ENCODE measurements at places on chromosomes 6 and 20. TPM values are rescaled to one million over a fixed set of nuclear protein-coding genes. Genes with fewer than 3 reads are reported as not detected.

Gene SLPI
- 57.3 TPM for total RNA-seq

Gene NMBR
- total RNA-seq, result not detected

- no peaks in the 10 kb centered on the region for H3K27me3 ChIP-seq
- no peaks in the 10 kb centered on the region for H3K36me3 ChIP-seq
- no peak for DNase-seq
- no peak overlapping the region for H3K4me3 ChIP-seq
Observed at GRCh38 chr6:29647927-29648642, 8.8 kb upstream of the MOG start.

- DNase-seq, result no peak
- no peaks in the 10 kb centered on the region for H3K27me3 ChIP-seq
- no peak overlapping the region for H3K4me3 ChIP-seq
- H3K36me3 ChIP-seq, result no peaks in the 10 kb centered on the region
- no peaks in the 10 kb centered on the region for H3K4me1 ChIP-seq
Observed at GRCh38 chr6:13009461-13009860, 292.9 kb downstream of the PHACTR1 start.

- H3K36me3 ChIP-seq, result no peaks in the 10 kb centered on the region
- DNase-seq, result no peak
- H3K27ac ChIP-seq, result no peak overlapping the region
- H3K27me3 ChIP-seq, result no peaks in the 10 kb centered on the region
- no peak overlapping the region for H3K4me3 ChIP-seq
Observed at GRCh38 chr20:60820918-60821317, 431.1 kb upstream of the CDH4 start.

DNA sequence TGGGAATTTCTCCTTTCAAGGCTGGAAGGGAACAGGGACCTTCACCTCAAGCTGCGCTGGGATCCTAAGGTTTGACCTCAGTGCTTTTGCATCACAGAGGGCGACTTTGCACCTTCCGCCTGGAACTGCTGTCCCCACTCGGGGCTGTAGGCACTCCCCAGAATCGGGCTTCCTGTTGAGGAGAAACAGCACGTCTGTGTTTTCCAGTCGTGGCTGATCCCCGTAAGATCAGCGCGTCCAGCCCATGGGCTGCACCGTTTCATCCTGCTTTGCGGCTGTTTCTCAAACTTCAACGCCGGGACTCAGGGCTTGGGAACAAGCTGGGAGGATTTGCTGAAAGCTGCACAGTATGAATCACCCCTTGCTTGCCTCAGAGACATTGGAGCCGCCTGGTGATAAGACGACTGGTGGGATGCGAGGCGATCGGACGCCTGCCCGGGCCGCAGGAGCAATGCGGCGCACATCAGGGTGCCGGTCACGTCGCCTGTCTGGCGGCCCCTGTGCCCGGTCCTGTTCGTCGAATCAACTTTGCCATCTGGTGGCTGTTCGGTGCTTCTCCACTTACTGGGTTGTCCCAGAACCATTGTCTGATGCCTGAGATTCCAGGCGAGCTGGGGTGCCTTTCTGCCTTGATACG lies 53.6 kb upstream of the FRMD1 start:
- DNase-seq, result peak; percentile 66
- no peaks in the 10 kb centered on the region for H3K36me3 ChIP-seq
- H3K4me3 ChIP-seq, result peak overlapping the region; percentile 4
- no peak overlapping the region for H3K27ac ChIP-seq

- no peaks in the 10 kb centered on the region for H3K4me1 ChIP-seq
- peak; percentile 87 for DNase-seq
- H3K4me3 ChIP-seq, result no peak overlapping the region
- no peaks in the 10 kb centered on the region for H3K27me3 ChIP-seq
- peak overlapping the region; percentile 98 for H3K27ac ChIP-seq
- peaks cover 37% of the 10 kb centered on the region for H3K36me3 ChIP-seq
Observed at GRCh38 chr6:44234101-44235025, 11.0 kb downstream of the SLC29A1 start.

All from right atrium auricular region (tissue), 2 donors.